ENCODE measurements at places on chromosomes 7 and 10. TPM values are rescaled to one million over a fixed set of nuclear protein-coding genes. Genes with fewer than 3 reads are reported as not detected.

DNA sequence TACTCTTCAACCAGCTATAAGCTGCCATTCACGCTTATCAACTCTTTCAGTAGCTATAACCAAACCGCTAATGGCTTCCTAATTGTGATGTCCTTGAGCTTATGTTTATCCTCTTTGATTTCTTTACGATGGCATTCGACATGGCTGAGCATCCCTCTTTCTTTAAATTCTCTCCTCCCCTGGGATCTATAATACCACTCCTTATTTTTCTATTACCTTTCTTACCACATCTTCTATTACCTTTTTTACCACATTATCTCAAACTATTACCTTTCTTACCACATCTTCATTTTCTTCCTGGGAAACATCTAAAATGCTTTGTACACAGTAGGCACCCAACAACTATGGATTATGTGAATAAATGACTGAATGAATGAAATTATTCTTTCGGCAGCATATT, 13.1 kb downstream of the ZCWPW1 start:
- no peak for DNase-seq
- H3K36me3 ChIP-seq, result no peaks in the 10 kb centered on the region
- H3K27ac ChIP-seq, result no peak overlapping the region
- H3K4me3 ChIP-seq, result no peak overlapping the region
- H3K4me1 ChIP-seq, result no peaks in the 10 kb centered on the region
- peaks cover 5% of the 10 kb centered on the region for H3K27me3 ChIP-seq

Gene UTF1
- not detected for total RNA-seq

Gene ZNF804B
- total RNA-seq, result not detected

Gene MUC3A
- total RNA-seq, result not detected

GRCh38 chr10:86106616-86107015, 260.0 kb downstream of the GRID1 start:
- H3K36me3 ChIP-seq, result no peaks in the 10 kb centered on the region
- no peak for DNase-seq
- no peaks in the 10 kb centered on the region for H3K27me3 ChIP-seq
- no peak overlapping the region for H3K27ac ChIP-seq

Data from cardiac muscle cell (in vitro differentiated cells and primary cell).